ENCODE measurements at places on chromosomes 5 and 9.

- peak; percentile 78 for DNase-seq
Measured at GRCh38 chr5:9715891-9716335, 85.8 kb upstream of the TAS2R1 start.

GRCh38 chr5:131005963-131006684 is 158.9 kb downstream of the HINT1 start:
- DNase-seq, result no peak

DNA sequence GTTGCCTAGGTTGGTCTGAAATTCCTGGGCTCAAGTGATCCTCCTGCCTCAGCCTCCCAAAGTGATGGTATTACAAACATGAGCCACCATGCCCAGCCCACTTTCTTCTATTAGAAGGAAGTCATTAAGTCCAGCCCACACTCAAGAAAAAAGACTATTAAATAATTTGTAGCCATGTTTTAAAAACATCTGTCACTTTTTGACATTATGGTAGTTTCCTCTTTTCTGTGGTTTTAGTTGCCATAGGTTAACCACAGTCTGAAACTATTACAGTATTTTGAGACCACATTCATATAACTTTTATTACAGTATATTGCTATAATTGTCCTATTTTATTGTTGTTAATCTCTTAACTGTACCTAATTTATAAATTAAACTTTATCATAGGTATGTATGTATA is 31.9 kb upstream of the C5orf24 start:
- no peak for DNase-seq

DNA sequence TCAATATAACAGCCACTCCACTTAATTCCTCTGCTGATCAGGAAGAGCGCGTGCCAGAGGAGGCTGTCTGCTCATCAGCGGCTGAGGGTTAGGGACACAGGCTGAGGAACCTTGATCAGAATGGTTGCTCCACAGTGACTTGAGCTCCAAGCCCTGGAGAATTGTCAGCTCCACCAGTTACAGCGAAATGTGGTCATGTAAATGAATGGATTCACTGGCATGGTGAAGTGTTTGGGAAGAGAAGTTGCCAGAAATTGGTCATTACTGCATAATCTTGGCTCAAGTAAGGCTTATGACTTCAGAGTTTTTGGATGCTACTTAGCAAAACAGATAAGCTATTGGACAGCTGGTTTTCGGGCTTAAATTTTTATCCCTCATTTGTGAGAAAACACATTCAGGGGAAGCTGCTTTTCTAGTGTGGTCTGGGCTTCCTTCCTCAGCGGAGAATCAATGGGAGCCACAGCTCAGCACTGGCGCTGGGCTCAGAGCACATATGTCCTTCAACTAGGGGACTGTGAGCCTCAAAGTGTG is 65.0 kb downstream of the PRRT1B start:
- no peak for DNase-seq

GRCh38 chr9:92300936-92301335 is 7.4 kb upstream of the IARS1 start:
- DNase-seq, result no peak

DNA sequence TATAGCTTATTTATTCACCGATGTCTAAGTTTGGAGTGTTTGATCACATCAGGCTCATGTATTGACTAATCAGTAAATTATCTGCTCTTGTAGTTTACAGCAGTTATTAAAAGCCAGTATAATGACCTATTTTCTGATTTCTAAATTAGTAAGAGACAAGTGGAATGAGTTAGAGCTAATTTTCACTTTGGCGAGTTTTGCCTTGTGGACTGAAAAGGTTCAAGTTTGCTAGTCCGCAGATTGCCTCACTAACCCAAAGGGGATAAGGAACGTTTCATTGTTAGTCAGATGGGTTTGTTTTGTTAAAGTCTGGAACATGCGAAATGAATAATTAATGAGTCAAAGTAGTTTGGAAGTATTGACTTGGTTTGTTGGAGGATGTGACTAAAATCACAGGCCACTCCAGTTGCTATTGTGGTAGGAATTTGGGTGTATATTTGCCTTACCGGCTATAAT is 40.1 kb downstream of the SMARCA2 start:
- no peak for DNase-seq

- no peak for DNase-seq
Measured at GRCh38 chr5:96528826-96529474, 95.9 kb upstream of the PCSK1 start.

DNA sequence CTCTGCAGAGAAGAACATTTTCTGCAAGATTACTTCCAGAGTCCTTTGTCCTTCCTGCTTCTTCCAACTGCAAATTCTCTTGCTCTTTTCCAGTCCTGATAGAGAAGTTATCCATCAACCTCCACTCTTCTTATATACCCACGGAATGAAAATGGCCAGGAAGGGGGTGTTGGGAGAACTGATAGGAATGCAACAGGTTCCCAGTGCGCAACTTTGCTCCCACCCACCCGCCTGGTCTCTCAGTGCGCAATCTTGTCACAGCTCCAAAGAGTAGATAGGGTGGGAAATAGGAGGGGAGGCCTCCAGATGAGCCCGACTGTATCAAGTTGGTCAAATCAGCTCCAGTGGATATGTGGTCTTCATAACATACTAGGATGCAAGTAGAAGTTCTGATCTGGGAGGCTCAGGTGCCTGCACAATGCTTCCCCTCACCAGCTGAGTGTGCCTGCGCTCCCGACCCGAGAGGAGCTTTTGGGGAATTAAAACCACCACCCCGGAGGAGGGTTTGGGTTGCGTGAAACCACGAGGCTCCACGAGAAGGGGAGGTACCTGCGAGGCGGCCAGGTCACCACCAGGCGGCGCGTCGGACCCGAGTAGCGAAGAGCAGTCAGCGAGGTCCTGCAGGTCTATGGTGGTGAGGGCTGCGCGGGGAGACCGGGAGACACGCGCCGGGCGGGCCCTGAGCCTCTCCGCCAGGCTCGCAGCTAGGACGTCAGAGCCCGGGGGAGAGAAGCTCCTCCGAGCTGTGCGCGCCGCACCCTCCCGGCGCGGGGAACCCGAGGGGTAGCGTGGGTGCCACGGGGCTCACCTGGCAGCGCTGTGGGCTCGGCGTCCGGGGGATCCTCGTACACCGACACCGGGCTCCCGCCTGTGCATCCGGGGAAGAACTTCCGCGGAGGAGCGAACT is 835 bp downstream of the MCIDAS start:
- DNase-seq, result peak; percentile 90

GRCh38 chr5:146919304-146919703 is 40.7 kb upstream of the PPP2R2B start:
- DNase-seq, result no peak

- DNase-seq, result no peak
Measured at GRCh38 chr9:81879501-81879916, 48.7 kb upstream of the SPATA31D4 start.

DNA sequence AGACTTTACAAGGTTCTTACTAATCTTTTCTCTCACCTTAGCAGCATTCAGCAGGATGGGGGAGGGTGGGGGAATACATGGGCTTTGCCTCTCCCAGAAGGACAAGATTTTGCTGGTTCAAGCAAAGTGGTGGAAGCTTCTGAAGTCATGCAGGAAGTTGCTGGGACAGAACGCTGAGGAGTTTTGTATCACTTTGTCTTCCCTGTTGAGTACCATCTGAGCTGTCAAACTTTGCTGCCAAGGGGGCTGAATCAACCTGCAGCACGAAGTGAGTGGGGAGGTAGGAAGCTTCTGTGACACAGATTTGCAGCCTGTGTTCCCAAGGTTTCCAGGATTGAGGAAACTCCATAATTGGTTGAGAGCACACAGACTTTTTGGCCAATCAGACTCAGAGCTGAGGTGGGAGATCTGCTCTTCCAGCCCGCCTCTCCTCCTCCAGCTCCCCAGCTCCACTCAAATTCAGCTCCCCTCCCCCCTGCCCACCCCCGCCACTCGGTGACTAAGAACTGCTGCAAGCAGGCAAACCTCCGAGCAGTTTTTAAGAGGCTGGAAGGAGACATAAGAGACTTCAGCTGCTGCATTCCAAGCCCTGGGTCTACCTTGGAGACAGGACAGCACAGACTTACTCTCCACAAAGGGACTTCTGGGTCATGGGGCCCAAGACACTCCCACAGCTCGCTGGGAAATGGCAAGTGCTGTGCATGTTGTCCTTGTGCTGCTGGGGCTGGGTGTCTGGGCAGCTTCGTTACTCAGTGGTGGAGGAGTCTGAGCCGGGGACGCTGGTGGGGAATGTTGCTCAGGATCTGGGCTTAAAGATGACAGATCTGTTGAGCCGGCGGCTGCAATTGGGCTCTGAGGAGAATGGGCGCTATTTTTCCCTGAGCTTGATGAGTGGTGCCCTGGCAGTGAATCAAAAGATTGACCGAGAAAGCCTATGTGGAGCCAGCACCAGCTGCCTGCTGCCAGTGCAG is at the start of gene PCDHGC5:
TSS of gene PCDHGC5 (plus strand) at position 491 of the 971 bp plus-strand sequence. CDS start at position 651, 160 bp downstream.
- DNase-seq, result peak; percentile 88

DNA sequence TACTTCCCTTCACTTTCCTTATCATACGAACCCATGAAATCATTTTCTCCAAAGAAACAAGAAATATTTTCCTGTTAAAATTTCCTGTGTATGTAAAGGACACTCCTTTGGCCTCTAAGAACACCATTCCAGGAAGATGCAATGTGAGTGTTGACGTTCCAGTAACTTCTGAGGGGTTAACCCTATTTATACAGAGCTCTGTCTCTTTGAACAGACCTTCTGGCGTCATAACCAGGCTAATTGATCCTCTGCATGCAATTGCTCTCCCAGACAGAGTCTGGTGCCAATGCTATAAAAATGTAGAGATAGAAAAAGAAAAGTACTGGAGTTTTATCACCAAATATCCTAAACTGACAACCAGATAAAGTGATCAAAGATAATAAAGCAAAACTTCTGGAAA is 218.5 kb downstream of the TLE1 start:
- DNase-seq, result no peak

DNA sequence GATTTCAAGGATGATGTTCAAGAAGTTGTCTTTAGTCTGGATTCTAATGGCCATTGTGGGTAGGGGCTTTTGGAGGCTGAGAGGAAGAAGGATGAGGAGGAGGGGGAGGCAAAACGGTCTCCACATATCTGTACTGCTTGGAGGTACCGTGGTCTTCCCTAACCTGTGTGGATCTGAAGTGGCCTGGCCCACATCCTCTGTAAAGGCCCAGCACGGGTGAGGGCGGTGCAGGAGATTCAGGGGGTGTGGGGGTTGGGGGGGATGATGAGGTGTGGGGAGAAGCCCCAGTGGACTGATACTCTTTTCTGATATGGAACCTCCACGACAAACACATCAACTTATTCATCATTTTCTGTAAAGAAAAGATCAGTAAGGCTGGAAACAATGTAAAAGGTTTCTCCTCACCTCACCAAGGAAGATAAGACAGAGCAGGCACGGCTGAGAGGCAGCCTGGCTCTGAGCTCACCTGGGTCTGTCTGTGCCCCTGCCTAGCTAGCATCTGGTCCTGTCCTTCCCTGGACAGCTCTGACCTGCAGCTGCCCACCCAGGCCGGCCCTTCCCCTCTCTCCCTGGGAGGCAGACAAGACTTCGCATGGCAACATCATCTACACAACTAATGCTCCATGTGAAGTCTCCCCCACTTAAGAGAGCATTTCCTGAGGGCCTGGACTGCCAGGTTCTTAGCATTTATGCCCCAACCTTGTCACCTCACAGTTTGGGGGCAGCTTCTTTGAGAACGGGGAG is 5.6 kb upstream of the IL3 start:
- no peak for DNase-seq

- DNase-seq, result no peak
Measured at GRCh38 chr9:88161144-88161543, 22.9 kb upstream of the SPATA31C2 start.

GRCh38 chr9:126150411-126151030 is 176.1 kb upstream of the MVB12B start:
- DNase-seq, result no peak

- no peak for DNase-seq
Measured at GRCh38 chr9:101999441-101999840, 261.0 kb upstream of the GRIN3A start.

DNA sequence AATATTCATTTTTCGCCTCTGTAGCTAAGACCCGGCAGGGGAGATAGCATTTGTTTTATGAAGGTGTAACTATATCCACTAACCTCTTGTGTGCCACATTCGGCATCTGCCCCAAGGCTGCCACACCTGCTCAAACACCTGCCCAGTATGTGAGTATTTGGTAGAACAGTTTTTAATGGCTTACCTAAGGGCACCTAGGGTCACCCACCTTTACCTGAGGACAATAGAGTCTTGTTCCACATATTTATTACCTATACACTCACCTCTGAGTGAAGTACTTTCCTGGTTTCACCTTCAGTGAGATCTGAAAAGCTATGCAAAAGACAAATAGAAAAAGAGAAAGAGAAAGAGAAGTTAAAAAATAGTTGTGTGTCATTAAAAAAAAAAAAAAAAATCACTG is 68.0 kb upstream of the PIP5K1B start:
- no peak for DNase-seq

DNA sequence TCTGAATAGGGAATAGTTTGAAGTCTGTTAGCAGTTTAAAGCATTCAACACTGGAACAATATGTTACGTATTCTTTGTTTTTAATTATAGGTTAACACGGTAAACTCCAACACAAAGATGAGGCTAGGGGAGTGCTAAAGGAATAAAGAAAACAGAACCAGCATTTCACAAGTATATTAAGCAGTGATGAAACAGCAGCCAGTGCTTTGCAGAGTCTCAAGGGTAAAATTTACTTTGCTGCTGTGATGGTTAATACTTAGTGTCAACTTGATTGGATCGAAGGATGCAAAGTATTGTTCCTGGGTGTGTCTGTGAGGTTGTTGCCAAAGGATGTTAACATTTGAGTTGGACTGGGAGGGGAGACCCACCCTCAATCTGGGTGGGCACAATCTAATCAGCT is 30.0 kb upstream of the GSN start:
- DNase-seq, result no peak

DNA sequence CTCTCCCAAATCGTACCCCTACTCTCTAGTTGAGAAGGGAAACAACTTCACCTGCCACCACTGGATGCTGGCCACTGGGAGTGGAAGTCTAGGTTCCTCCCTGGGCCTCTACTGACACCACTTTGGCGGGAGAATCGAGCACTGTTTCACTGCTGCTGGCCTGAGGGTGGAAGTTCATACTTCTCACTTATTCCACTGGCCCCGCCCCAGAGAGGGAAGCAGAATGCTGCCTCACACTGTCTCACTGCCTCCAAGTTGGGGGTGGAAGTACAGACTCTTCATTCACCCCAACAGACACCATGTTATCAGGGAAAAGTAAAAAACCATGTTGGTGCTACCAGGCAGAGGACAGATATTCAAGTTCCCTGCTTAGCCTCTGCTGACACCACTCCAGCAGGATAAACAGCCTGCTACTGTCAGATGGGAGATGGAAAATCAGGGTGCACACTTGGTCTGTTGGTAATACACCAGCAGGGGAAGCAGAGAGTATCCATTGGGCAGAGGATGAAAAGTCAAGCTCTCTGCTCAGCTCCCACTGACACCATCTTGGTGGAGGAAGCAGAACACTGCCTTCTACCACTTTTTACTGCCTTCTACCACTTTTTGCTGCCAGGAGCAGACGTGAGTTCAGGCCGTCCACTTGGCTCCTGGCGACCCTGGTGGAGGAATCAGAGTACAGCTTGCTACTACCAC is 159.4 kb downstream of the SIL1 start:
- peak; percentile 51 for DNase-seq

DNA sequence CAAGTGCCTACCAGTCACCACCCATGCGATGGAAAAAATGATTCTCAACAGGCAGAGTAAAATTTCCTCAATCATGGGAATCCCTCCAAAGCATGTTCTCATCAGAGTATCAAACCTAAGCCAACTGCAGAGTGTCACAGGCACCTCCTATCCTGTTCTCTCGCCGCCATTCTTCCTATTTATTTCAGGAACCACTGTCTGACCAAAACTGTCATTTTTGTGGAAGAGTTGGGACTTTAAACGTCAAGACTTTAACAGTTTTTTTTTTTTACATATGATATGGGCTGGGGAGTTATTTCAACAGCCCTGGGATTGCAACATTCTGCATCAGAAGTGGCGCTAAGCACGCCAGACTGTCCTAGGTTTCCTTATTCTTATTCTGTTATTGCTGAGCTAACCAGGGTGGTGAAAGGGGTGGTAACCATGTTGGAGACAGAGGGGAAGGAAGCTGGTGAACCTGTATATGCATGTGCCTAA is 29.5 kb downstream of the PFDN1 start:
- no peak for DNase-seq
